Adrenal gland (tissue), 19 donors: ENCODE measurements at places on chromosomes 3 and 15. TPM values are rescaled to one million over a fixed set of nuclear protein-coding genes. Genes with fewer than 3 reads are reported as not detected.
A peak's percentile ranks its signal among the peaks of the same experiment; 100 is the strongest.

BSN gene
- 1.6 TPM for total RNA-seq

RBP2 gene
- 2.2 TPM for total RNA-seq

EPHA3 gene
- 0.52 TPM for total RNA-seq

SLC51A gene
- 2.3 TPM for total RNA-seq

CCDC12 gene
- total RNA-seq, result 69.8 TPM

DNA sequence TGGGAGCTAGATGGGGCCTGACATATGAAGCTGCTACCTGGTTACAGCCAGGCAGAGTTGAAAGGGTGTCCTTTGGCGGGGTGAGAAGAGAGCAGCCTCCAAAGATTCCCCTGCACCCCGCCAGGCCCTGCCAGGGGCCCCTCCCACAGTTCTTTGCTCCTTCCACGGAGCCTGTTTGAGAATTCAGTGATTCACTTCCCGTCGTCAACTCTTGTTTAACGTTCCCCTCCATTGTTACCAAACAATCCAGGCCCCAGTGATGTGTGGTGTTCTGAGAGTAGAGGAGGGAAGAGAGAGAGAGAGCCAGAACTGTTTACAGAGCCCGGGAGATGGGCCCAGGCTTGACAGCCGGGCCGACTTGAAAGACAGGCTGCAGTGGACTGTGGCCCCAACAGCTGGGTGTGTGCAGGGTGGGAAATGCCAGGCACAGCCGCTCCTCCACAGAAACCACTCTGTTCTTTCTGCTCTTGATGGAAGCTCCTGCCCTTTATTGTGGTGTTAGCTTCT lies 81.5 kb downstream of the SMAD3 start:
- DNase-seq, result no peak

GRCh38 chr3:53142986-53143385 lies 12.8 kb upstream of the RFT1 start:
- no peak for DNase-seq

- no peak for DNase-seq
These were observed 242.2 kb upstream of the AZI2 start for GRCh38 chr3:28590860-28591259.

DNA sequence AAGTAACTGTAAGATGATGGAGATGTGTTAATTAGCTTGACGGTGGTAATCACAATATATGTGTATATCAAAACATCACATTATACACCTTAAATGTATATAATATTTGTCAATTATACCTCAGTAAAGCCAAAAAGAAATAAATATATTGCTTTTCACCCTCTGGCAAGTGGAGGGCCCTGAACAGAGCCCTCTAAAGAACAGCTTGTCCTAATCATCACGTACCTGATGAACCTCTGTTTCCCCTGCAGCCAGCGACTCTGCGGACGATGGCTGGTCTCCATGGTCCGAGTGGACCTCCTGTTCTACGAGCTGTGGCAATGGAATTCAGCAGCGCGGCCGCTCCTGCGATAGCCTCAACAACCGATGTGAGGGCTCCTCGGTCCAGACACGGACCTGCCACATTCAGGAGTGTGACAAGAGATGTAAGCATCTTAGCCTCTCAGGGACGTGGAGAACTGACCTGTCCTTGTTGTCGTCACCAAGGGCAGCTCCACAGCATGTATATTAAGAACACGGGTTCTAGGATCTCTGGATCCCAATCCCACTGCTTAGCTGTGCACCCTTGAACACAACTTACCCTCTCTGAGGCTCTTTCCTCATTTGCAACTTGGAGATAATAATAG lies 6.3 kb downstream of the THBS1 start:
- no peak for DNase-seq

GRCh38 chr3:4429648-4430350 lies 37.3 kb downstream of the SUMF1 start:
- DNase-seq, result no peak

DNA sequence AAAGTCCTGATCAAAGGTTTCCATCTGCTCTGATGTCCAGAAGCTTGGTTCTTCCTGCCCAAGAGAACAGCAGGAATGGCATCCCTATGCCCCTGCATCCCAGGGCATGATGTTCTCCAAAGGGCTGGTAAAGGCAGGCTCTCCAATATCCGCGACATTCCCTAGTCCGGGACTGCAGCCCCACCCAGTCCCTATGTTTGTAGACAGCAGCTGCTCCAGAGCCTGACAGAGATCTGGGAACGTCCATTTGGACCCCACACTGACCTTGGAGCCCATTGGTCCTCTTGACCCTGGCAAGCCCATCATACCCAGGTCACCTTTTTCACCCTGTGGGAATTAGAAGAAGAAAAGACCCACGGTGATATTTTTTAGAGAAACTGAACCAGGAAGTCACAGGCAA lies 46.3 kb downstream of the COLQ start:
- DNase-seq, result no peak

- peak; percentile 78 for DNase-seq
These were observed 50.8 kb upstream of the PRR23E start for GRCh38 chr3:127141921-127142730.

DNA sequence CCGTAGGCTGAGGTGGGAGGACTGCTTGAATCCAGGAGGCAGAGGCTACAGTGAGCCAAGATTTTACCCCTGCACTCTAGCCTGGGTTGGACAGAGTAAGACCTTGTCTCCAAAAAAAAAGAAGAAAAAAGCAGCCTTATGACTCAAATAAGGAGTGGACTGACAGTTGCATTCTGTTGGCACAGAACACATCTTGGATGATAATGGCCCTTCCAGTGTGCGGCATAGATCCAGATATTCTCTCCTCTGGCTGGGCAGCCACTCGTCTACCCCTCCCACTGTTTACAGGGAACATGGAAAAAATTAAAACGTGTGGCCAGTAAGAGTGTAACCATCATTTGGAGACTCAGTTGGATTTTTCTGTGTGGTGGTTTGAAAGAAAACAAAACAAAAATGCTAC lies 118.6 kb upstream of the RNF7 start:
- no peak for DNase-seq

DNA sequence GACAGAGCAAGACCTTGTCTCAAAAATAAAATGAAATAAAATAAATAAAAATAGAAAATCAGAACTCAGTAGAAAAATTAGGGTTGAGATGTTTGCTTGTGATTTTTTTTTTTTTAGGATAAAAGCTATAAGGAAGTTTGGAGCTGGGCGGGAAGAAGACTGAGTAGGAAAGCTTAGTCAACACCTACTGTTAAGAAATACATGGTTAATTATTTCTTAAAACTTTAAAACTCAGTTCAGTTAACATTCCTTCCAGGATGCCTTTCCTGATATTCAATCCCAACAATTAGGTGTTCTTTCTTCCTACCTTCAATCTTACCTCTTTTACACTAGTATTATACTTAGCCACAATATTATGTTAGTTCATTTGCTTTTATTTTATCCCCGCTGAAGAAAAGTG lies 246.2 kb downstream of the LSAMP start:
- no peak for DNase-seq

DNA sequence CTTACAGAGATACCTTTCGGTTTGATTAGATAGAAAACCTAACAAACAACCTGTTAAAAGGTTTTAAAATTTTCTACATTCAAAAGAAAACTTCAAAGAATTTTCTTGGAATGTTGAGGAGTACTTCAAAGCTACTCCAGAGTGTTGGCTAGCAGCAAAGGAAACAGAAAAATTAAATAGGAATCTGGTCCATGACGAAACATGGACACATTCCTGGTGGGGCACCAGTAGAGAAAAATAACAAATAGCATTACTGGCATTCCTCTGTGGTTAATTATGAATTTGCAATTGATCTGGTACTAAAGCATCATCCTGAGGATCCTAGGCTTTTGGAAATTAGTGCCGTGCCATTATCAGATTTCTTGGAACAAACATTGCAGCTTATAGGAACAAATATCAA lies 59.5 kb upstream of the DPPA4 start:
- DNase-seq, result no peak

- no peak for DNase-seq
These were observed 516.1 kb downstream of the AGBL1 start for GRCh38 chr15:86595741-86596140.
